Chondrocyte (in vitro differentiated cells): ENCODE measurements at places on chromosomes 2 and 18. TPM values are rescaled to one million over a fixed set of nuclear protein-coding genes. Genes with fewer than 3 reads are reported as not detected.

DNA sequence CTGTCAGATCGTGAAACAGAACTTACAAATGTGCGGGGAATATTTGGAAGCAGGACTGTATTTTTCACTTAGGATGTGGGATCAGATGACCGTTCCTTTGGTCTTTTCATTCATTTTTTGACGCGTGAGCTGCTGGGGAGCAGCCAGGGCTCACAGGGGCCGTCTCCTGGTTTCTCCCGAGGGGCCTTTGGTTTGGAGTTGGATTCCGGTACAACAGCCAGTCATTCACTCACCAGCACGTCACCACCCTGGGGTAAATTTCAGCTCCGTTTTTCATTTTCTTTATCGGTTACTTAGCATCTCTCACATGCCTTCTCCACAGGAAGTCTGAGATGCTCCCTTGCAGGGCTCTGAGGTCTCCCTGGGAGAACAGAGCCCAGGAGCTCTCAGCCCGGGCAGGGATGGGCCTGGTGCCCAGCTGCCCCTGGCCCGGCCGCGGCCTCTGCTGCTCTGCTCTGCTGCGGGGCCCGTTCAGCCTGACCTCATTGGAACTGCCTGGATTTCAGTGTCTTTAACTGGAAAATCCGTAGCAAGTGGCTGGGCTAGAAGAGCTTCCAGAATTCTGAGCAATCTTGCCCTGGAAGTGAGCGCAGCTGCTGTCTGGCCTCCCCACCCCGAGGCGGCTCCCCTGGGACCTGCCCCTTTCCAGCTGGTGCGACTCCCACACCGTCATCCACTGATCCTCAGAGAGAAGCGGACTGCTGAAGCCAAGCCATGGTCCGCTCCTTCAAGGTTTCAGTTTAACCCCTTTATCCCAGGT, 335.6 kb downstream of the EIPR1 start:
- no peak overlapping the region for H3K4me3 ChIP-seq
- H3K27me3 ChIP-seq = peaks cover 18% of the 10 kb centered on the region
- peak overlapping the region; percentile 34 for H3K27ac ChIP-seq
- no peak for DNase-seq
- H3K4me1 ChIP-seq = peaks cover 27% of the 10 kb centered on the region
- H3K36me3 ChIP-seq = no peaks in the 10 kb centered on the region

The PARD6G gene
- total RNA-seq = 10.9 to 17.7 TPM (median 17.0 TPM) in 3 replicates

DNA sequence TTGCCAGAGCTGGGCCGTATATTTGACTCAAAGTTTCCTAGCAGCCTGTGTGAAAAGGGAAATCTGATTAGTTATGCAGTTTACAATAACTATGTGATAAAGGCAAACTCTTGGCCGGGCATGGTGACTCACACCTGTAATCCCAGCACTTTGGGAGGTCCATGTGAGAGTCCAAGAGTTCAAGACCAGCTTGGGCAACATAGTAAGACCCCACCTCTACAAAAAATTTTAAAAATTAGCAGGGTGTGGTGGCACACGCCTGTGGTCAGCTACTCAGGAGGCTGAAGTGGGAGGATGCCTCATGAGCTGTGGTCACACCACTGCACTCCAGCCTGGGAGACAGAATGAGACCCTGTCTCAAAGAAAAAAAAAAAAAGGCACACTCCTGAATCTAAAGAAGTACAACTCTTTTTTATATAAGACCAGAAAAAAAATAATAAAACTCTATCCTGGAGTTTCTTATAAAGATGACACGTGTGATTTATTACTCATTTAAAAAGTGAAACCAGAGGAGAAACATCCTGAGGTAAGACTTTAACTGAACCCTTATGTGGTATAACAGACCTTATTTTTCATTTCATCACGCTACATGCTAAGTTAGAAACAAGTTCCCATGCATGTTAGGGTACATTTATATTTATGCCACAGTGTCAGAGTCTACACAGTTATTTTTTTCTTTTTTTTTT, 32.6 kb upstream of the KCMF1 start:
- peaks cover 8% of the 10 kb centered on the region for H3K4me1 ChIP-seq
- no peaks in the 10 kb centered on the region for H3K36me3 ChIP-seq
- no peak overlapping the region for H3K27ac ChIP-seq

- no peak overlapping the region for H3K4me3 ChIP-seq
- H3K27ac ChIP-seq = no peak overlapping the region
- DNase-seq = no peak
- H3K36me3 ChIP-seq = no peaks in the 10 kb centered on the region
- peaks cover 2% of the 10 kb centered on the region for H3K27me3 ChIP-seq
Observed at GRCh38 chr18:58453913-58454317, 175.0 kb downstream of the ALPK2 start.

DNA sequence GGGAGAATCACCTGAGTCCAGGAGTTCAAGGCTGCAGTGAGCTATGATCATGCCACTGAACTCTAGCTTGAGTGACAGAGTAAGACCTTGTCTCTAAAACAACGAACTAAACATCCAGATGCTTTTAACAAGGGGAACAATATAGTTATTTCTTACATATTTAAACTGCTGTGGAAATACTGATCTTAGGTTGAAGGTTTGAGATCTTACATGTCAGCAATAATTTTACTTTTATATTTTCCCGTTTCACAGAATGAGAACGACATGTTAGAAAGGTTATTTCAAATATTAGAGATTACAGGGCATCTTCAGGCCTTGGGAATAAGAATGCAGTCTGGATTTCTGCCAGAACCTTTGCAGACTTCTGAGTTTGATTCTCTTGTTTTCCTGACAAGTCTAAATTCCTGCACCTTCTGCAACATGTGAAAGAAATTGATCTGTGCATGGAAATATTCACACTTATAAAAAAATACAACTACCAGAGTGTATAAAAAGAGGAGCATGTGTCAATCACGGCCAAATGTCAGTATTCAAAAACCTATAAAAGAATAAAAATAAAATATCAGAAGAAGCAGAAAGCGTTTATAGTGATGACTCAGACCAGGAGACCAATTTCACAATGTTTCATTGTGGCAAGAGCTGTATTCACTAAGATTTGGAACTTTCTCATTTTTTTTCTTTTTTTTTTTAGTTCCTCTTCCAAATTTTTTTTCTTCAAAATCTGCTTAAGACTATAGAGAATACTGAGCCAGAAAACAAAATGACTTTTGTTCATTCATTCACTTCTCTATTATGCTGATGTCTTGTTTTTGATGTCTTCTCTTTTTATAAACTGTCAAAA, 29.6 kb downstream of the COLEC12 start:
- DNase-seq = no peak
- H3K4me3 ChIP-seq = no peak overlapping the region
- peaks cover 46% of the 10 kb centered on the region for H3K4me1 ChIP-seq
- H3K27ac ChIP-seq = peak overlapping the region; percentile 80
- H3K27me3 ChIP-seq = no peaks in the 10 kb centered on the region

GRCh38 chr2:15595342-15595905, 3.8 kb downstream of the DDX1 start:
- H3K4me1 ChIP-seq = peaks cover 29% of the 10 kb centered on the region
- DNase-seq = no peak
- no peak overlapping the region for H3K27ac ChIP-seq
- no peak overlapping the region for H3K4me3 ChIP-seq

DNA sequence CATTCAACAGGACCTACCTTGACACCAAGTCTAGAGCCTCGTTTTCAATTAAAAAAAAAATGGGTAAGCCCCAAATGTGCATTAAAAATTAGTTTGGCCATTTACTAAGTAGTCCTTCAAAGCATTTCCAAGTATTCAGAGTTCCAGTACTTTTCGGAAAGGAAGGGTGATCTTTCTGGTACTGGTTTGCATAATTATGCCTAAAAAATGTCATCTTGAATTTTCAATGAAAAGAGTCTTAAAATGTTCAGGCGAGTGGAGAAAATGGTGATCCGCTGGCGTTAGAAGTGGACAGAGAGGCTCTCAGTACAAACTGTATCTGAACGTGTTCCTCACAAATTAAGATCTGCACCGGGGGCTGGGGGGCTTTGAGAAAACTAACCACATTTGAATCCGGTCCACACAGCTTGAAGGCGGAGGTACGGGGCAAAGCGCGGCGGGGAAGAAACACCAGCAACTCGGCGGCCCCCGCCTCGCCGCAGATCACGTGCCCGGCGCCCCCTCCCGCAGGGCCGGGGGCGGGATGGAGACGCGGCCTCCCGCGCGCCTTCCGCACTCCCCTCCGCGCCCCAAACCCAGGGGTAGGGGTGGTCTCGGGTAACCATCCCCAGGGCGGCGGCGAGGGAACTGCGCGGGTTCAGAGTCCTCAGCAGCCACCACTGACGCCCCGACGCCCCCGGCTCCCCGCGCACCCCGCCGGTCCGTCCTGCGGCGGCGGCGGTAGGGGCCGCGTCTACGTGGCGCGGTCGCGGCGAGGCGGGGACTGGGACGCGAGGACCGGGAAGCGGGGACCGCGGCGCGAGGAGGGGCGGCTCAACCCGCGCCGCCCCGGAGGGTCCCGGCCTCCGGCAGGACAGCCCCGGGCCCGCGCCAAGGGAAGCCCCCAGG, 564 bp downstream of the LPIN2 start:
- no peaks in the 10 kb centered on the region for H3K27me3 ChIP-seq
- H3K36me3 ChIP-seq = peaks cover 14% of the 10 kb centered on the region
- peak overlapping the region; percentile 91 for H3K4me3 ChIP-seq
- H3K4me1 ChIP-seq = peaks cover 73% of the 10 kb centered on the region

The CNTNAP5 gene
- total RNA-seq = not detected in 3 replicates

The WNT6 gene
- not detected in 3 replicates for total RNA-seq

DNA sequence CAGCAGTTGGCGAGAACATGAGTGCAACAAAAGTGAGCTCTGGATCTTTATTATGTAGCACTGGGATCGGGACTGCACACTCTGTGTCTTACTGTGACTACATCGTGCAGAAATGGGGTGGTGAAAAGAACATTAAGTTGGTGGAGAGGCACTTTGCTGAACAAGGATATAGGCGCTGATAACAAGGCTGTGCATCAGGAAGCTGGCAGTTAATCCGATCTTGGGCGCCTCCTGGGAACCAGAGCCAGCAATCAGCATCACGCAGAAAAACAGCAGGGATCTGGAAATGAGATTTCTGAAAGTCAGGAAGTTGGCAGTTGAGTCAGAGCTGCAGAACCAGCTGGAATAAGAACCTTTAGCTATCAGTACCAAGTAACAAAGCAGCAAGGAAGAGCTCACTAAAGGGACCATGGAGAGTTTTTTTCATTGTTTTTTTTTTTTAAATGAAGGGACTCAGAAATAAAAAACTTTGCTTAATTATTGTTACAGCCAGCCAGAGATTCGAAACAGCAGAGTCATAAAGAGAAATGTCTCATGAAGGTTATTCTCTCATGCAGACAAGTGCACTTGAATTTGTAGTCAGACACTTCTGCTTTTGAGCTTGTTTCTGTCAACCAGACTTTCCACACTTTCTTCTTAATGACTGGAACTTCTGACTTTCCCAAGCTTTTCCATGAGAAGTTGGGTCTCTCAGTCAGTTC, 22.8 kb upstream of the MYO3B start:
- no peak for DNase-seq
- no peaks in the 10 kb centered on the region for H3K36me3 ChIP-seq
- H3K4me1 ChIP-seq = peaks cover 12% of the 10 kb centered on the region
- no peak overlapping the region for H3K4me3 ChIP-seq

GRCh38 chr18:73315381-73315780, 447.6 kb upstream of the NETO1 start:
- peaks cover 23% of the 10 kb centered on the region for H3K27me3 ChIP-seq
- no peaks in the 10 kb centered on the region for H3K36me3 ChIP-seq
- no peak overlapping the region for H3K4me3 ChIP-seq
- H3K4me1 ChIP-seq = no peaks in the 10 kb centered on the region
- H3K27ac ChIP-seq = no peak overlapping the region

The CD8B2 gene
- total RNA-seq = not detected in 3 replicates

GRCh38 chr2:235087832-235088495, 136.1 kb downstream of the SH3BP4 start:
- no peak overlapping the region for H3K27ac ChIP-seq
- DNase-seq = no peak
- H3K4me3 ChIP-seq = no peak overlapping the region
- peaks cover 3% of the 10 kb centered on the region for H3K27me3 ChIP-seq

DNA sequence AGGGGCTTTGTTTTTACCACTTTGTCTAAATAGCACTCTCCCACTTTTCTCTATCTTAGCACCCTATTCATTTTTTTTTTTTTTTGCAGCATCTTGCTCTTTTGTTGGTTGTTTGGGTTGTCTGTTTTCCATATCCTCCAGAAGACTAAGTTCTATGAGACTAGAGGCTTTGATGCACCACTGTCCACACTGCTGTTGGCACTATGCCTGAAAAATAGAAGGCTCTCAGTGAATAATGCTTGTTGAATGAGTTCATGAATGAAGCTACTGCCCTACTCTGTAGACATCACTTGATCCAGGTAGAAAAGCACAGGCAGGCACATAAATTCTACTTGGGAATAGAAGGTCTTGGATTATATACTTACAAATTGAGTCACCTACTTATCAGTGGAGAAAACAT, 7.3 kb downstream of the IL1A start:
- no peaks in the 10 kb centered on the region for H3K27me3 ChIP-seq
- no peaks in the 10 kb centered on the region for H3K4me1 ChIP-seq
- no peak overlapping the region for H3K27ac ChIP-seq
- H3K4me3 ChIP-seq = no peak overlapping the region

- DNase-seq = no peak
- H3K36me3 ChIP-seq = no peaks in the 10 kb centered on the region
- H3K4me1 ChIP-seq = no peaks in the 10 kb centered on the region
- no peak overlapping the region for H3K27ac ChIP-seq
Observed at GRCh38 chr2:51919395-51919794, 887.5 kb upstream of the NRXN1 start.

GRCh38 chr18:12076424-12077140, 17.1 kb upstream of the ANKRD62 start:
- H3K27me3 ChIP-seq = no peaks in the 10 kb centered on the region
- H3K36me3 ChIP-seq = no peaks in the 10 kb centered on the region
- peak overlapping the region; percentile 60 for H3K4me3 ChIP-seq
- H3K4me1 ChIP-seq = peaks cover 25% of the 10 kb centered on the region

The SEMA4F gene
- 14.7 to 17.4 TPM (median 16.7 TPM) in 3 replicates for total RNA-seq

GRCh38 chr2:190563646-190564045, 29.1 kb upstream of the NEMP2 start:
- H3K27me3 ChIP-seq = no peaks in the 10 kb centered on the region
- H3K36me3 ChIP-seq = peaks cover 11% of the 10 kb centered on the region
- no peak overlapping the region for H3K27ac ChIP-seq
- no peak for DNase-seq
- no peak overlapping the region for H3K4me3 ChIP-seq
- H3K4me1 ChIP-seq = no peaks in the 10 kb centered on the region

The CCDC68 gene
- not detected in 3 replicates for total RNA-seq

GRCh38 chr2:55025627-55026026, 24.6 kb downstream of the RTN4 start:
- no peak for DNase-seq
- H3K27me3 ChIP-seq = no peaks in the 10 kb centered on the region
- no peak overlapping the region for H3K27ac ChIP-seq
- H3K4me3 ChIP-seq = no peak overlapping the region
- no peaks in the 10 kb centered on the region for H3K36me3 ChIP-seq
- H3K4me1 ChIP-seq = peaks cover 12% of the 10 kb centered on the region

- H3K4me3 ChIP-seq = no peak overlapping the region
- DNase-seq = no peak
- H3K27ac ChIP-seq = no peak overlapping the region
- H3K36me3 ChIP-seq = no peaks in the 10 kb centered on the region
- peaks cover 20% of the 10 kb centered on the region for H3K4me1 ChIP-seq
Observed at GRCh38 chr18:9156604-9157249, 20.1 kb downstream of the ANKRD12 start.
